Stimulated activated CD4-positive, alpha-beta T cell treated with anti-CD3 and anti-CD28 coated beads, Interleukin-1b, Interleukin-23, amount 100 ng/mL, for 24 hours (primary cell): ENCODE measurements at places on chromosomes 2 and 18.
A peak's percentile ranks its signal among the peaks of the same experiment; 100 is the strongest.

DNA sequence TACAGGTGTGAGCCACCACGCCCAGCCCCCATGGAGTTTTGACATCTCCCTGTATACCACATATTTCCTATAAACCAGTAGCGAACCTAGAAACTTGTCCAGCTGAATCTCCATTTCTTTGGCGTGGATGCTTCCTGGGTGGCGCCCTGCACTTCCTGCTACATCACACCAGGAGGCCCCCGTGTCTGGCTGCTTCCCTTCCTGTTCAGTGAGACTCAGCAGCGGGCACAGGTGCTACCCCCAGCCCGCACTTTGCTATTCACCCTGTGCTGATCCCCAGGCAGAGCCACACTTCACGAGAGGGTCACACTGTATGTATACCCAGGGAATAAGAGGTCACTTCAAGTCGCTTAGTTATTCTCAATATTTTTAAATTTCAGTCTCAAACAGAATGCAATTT, 35.0 kb downstream of the CYP27C1 start:
- DNase-seq = no peak

DNA sequence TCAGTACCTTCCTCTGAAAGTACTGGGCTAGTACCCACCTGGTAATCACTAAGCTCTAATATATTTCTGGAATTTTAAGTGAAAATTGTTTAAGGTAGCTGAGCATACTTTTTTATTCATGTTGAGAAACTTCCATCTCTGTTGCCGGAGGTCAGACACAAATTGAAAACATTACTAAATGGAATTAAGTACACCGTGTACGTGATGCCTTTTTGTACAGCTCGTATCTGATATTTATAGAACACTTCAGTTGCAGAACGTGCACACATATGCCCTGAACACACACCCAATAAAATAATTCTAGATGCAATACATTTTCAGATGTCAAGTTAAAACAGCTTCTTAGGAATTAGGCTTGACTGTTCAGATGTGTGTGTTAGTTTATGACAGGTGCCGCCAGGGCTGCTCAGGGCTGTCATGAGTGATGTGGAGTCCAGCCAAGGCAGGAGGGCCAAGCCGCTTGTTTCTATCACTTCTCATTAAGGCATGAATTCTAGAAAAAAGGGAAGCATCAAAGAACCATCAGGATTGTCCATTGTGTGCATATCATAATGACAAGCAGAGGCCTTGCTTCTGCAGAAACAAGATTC, 80.9 kb upstream of the FOSL2 start:
- DNase-seq = no peak

DNA sequence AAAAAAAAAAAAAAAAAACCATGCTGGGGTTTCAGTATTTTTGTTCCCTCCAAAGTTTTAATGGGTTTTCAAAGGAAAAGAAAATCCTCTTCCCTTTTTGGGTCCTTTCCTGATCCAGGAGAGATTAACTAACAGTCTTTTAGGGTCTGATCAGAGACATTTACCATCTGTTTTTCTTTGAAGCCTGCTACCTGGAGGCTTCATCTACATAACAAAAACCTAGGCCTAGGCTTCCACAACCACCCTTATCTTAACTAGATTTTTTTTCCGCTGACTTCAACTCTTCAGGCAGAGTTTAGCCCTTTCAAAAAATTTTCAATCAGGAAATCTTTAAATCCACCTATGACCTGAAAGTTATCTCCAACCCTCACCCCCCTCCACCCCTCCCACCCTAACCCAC, 154.7 kb downstream of the MBD2 start:
- no peak for DNase-seq

DNA sequence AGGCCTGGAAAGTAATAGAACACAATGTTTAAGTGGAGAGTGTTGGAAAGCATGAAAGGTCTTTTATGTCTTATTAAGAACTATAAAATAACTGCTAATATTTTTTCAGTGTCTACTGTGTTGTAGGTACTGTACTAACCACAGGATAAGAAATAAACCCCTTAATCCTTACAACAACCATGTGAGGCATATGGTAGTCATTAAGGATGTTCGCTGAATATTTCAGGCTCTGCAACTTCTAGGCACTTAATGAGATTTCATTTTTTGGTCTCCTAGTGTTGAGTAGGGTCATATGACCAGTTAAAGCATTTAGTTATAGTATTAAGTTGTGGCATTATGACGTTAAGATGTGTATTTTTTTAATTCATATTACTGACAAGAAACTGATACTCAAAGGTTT, 346.6 kb upstream of the KCNH7 start:
- no peak for DNase-seq

DNA sequence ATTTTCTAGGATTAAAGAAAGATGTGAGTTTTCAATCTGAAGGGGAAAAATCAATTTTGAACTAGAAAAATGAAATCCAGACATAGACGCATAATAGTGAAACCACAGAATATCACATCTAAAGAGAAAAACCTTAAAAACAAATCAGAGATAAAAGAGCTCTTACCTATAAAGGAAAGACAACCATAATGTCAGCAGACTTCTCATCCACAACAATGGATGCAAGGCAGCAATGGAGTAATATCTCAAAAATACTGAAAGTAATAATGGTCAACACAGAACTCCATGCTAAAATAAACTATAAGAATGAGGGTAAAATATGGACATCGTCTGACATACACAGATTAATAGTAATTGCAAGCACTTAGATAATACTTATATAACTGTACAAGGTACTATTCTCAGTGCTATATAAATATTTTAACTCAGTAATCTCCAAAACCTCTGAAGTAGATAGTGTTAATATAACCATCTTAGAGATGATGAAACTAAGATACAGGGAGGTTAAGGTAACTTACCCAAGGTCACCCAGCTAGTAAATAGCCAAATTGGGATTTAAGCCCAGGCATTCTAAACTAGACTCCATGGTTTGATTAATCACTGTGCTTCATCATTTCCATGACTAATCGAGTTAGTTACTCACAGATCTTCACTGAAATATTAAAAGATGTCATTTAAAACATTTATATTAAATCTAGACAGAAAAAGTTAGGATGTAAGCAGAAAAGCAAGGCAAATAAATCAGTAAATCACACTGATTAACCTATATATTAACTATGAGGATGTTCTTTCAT, 89.4 kb upstream of the SPTBN1 start:
- no peak for DNase-seq

- no peak for DNase-seq
Measured at GRCh38 chr2:40192864-40193669, 258.8 kb downstream of the SLC8A1 start.

DNA sequence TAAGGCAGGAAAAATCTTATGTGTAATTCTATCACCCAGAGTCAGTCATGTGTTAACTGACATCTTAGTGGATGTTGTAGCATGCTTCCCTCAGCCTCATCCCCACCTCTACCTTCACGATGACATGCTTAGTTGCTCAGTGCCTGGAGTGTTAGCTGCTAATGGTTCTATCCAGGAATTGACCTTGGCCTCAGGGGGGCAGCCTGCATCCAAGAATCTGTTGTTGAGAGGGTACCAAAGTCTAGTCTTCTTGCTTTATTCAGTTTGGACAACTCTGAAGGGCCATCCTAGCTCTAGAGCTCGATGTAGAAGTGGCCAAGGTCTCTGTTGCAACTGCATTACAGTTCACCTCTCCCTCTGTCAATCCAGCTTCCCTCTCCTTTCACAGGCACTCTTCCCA, 61.2 kb downstream of the ACYP2 start:
- no peak for DNase-seq

DNA sequence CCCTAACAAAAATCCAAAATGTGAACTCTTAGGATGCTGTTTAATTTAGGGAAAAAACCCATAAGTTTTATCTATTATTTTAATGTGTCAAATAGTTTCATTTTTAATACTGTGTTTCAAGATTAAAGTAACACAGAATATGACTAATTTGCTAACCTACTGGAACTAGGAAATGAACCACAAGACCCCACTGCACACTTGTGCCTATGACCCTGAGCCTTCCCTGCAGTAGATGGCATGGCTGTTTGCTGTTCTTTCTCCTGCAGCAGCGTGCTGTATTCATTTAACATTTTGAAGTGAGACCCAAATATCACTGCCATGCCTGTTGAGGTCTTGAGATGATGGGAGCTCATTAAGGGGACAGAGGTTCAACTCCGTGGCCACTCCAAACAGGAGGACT, 565.2 kb upstream of the NRP2 start:
- no peak for DNase-seq

DNA sequence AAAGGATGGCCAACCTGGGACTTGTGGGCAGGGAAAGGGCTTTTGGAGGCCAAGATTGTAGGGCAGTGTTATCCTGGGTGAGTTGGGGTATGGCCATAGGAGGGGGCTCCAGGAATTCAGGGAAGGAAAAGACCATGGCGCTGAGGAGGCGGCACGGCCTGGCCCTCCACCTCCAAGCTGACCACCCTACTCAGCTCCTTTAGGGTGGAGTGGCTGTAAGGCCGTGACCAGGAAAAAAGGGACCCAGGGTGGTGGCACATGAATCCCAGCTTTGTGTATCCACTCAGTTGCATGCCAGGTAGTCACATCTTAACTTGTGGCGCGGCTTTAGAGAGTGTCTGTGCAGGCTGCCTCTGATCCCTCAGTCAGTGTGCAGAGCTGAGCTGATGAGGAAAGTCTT, 168.1 kb downstream of the AGAP1 start:
- DNase-seq = no peak

- peak; percentile 13 for DNase-seq
Measured at GRCh38 chr18:23134780-23135549, at the start of gene CABLES1. Gene CABLES1 (plus strand): TSS chr18:23135485. CDS start chr18:23135763, 278 bp downstream.

DNA sequence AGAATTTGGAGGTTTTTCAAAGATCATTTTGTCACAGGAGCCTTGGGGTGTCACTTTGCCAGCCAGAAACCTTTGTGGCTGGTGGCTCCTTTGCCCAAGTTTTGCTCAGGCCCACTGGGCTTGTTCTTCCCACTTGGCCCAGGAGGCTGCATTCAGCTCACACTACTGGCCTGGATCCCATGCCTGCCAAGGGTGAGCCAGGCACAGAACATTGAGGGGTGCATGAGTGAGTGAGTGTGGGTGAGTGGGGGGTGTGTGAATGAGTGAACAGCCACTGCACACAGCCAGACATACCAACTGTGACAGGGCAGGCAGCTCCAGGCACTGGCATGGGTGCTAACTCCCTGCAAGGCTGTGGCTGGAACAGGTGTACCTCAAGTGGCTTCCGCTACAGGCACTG, 39.6 kb downstream of the FAM171B start:
- no peak for DNase-seq

DNA sequence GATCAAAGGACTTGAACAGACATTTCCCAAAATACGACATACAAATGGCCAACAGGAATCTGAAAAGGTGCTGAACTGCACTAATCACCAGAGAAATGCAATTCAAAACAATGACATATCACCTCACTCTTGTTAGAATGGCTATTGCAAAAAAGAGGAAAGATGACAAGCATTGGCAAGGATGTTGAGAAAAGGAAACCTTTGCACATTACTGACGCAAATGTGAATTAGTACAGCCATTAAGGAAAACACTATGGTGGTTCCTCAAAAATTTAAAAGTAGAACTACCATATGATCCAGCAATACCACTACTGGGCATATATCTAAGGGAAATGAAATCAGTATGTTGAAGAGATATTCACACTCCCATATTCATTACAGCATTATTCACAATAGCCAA, 57.7 kb upstream of the ASPRV1 start:
- no peak for DNase-seq

GRCh38 chr2:88464153-88464552, 11.7 kb upstream of the FOXI3 start:
- DNase-seq = no peak

DNA sequence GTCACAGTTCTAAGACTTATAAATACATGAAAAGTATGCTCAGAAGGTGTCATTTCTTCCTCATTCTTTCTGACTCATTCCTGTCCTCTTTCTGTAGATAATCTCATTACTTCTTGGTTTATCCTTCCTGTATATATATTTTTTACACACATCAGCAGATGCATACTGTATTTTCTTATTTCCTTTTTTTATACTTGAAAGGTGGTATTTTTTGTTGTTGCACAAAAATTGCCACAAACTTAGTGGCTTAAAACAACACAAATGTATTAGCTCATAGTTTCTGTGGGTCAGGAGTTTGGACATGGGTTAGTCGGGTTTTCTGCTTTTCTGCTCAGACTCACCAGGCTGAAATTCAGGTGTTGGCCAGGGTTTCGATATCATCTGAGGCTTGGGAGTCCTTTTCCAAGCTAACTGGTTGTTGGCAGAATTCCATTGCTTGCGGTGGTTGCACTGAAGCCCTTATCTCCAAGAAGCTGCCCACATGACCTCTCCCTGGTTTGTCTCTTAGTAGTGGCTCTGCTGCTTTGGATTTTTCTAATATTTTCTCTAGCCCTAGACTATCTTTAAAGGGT, 162.6 kb downstream of the FMNL2 start:
- DNase-seq = no peak

GRCh38 chr2:105248316-105249070, 7.0 kb downstream of the GPR45 start:
- DNase-seq = no peak

DNA sequence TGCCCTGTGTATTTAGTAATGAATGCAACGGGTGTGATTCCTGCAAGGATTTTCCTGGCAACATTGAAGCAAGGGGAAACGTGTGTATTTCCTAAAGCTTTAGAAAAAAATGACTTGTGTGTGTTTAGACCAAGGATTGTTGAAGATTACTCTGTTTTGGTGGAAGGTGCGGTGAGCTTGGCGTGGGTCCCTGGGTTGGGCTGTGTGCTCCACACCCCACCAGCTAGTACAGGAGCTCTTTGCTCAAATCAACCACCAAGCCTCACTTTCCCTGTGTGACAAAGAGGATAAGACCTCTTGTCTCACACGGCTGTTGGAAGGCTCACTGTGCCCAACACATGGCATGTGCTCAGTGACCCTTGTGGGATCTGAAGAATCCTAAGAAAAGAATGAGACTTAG, 21.4 kb upstream of the GREB1 start:
- no peak for DNase-seq

DNA sequence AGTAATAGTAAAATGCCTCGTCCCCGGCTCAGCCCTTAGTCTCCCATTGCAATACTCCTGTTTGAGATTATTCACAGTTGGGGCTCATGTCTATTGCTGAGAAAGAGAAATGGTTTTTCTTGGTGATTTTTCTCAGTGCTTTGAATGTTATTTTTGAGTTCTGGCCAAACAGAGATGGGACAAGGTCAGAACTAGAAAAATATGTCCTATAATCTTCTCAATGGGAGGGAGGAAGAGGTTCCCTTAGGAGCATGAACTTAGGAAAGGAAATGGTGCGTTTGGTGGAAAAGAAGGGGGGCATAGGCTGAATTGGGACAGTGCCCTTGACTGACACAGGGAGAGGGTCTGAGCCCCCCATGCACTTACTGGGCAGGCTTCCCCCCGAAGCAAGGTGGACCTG, 133.8 kb downstream of the AGAP1 start:
- DNase-seq = no peak
